T1000 (cell line): ENCODE measurements at places on chromosomes 5 and 9.
A peak's percentile ranks its signal among the peaks of the same experiment; 100 is the strongest.

GRCh38 chr5:121962958-121963357 is 1.2 kb downstream of the SRFBP1 start:
- no peak for DNase-seq

GRCh38 chr9:24698881-24699518 is 153.3 kb upstream of the IZUMO3 start:
- no peak for DNase-seq

DNA sequence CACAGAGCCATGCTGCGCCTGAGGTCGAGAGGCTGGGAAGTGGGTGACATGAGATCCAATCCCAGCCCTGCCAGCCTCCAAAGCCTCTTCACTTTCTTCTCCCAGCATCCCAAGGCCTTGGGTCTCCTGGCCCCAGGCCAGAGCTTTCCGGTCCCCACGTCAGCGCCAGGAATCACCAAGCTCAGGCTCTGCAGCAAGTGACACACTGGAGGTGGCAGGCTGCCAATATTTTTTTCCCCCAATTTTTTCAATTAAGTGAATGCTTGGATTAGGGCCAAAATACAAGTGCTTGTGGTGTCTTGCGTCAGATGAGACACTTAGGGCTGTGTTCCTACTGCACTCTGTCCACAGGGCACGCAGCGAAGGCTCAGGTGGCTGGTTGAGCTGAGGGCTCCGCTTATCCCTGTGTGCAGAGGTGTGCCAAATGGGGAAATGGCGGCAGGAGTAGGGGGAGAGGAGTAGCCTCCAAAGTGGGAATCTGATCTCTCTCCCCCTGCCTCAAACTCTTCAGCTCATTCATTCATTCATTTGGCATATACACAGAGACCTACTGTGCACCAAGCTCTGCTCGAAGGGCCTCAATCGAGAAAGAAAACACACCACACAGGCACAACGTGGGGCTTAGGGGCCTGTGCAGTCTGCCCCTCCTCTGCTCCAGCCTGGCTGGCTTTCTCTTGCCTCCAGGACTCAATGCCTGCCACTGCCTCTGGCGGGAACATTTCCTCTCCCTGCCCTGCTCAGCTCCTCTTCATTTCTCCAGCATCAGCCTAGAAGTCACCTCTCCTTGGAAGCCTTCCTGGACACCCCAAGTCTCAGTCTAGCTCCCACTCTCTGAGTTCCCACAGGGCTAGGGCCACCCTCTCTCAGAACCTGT is 16.6 kb downstream of the SH3PXD2B start:
- DNase-seq, result peak; percentile 33

GRCh38 chr5:178377583-178378270 is 145.1 kb upstream of the PHYKPL start:
- no peak for DNase-seq

DNA sequence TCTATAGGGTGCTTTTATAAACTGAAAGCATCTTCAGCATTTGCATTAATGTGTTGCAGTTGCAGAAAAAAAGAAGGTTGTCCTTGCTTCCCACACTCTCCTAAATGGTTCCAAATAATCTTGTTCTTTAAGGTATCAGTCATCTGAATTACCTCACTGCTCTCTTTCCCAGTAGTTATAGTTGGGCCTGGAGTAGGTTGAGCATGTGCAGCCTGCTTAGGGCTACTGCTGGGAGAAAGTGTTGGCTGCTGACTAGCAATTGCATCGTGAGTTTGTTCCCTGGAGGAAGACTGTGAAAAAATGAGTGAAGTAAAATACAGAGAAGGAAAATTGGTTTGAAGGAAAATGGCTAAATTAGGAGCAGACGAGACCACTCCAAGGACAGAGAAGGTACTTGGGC is 74.5 kb downstream of the PRR16 start:
- no peak for DNase-seq

- DNase-seq, result no peak
Measured at GRCh38 chr9:73239570-73240265, 88.1 kb downstream of the ANXA1 start.

DNA sequence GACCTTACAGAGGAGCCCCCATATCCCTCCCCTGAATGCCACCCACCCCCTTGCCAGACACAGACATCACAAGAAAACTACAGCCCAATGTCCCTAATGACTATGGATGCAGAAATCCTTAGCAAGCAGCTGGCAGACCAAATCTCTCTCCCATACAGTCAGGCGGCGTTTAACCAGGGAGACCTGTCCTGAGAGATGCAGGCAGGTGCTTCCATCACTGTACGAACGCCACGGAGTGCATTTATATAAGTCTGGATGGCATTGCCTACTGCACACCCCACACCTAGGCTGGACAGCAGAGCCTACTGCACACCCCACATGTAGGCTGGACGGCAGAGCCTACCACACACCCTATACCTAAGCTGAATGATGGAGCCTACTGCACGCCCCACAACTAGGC is 34.4 kb upstream of the SARDH start:
- no peak for DNase-seq
